ENCODE measurements at places on chromosomes 13 and 19.

GRCh38 chr13:73732350-73732749, 401.9 kb downstream of the KLF12 start:
- DNase-seq = no peak

- no peak for DNase-seq
Observed at GRCh38 chr13:112181336-112182067, 114.6 kb downstream of the SOX1 start.

- DNase-seq = no peak
Observed at GRCh38 chr19:56476093-56476492, 1.1 kb downstream of the ZNF667 start.

DNA sequence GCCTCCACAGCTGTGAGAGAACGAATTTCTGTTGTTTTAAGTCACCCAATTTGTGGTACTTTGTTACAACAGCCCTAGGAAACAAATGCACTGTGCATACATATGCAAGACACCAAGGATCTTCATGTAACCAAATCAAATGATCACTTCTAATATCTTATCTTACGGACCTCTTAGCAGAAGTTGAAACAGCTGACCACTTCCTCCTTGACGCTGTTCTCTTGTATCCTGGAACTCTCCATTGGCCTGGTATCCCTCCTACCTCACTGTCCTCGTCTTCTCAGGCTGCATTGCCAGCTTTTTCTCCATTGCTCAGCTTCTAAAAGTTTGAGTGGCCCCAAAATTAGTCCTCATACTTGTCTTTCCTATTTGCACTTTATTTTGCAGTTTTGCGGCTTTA, 200.4 kb downstream of the DLEU7 start:
- DNase-seq = no peak

DNA sequence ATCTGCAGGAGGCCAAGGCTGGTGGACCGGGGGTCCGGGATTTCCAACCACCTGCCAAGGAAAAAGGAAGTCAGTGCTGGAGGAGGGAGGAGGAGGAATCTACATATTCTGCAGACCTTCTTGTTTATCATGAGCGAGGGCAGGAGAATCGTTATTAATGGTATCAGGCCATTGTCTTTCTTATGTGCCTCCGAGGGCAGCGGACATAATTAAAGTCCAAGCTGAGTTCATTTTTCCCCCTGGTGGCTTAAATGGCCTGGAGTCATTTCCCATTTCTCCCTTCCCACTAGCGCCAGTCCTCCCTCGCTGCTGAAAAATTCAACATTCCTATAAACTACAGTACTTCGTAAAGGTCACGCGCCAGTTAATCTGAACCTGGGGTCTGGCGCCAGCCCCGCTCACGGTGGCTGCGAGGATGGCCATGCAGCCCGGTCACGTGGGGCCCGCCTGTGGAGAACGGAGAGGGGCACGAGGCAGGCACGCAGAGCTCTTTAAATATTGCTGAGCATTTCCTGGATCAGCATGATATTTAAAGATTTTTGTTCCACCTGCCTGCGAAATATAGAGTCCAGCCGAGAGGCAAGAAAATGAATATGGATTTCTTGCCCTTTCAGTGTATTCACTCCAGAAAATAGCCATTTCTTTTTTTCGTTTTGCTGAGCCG, 85.2 kb upstream of the PCDH8 start:
- no peak for DNase-seq

- DNase-seq = no peak
Observed at GRCh38 chr13:108407495-108407894, 138.0 kb downstream of the TNFSF13B start.

DNA sequence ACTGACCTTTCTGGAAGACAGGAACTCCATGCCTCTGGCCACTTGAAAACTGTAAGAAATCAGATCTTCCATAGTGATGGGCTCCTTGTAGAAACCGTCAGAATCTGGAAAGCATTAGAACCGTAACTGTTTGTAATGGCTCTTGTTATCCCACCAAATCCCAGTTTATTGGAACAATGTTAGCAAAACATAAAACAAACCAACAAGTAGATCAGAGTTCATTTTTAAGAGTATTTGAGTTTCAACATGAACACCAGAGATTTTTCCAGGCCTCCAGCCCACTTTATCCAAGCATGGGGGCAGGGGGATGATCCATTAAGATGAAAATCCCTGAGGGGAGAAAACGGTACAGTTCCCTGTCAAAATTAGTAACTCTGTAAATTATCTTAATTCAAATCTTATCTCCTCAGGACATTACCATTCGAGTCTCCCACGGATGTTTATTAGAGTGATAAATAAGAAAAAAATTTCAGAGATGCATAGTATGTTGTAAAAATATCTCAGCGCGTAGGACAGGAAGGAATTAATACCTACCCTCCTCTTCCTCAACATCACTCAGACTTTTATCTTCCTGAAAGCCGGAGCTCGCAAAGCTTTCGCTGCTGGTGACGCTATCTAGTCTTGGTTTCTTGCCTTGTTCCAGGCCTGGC, 172.5 kb downstream of the FLT1 start:
- DNase-seq = no peak

DNA sequence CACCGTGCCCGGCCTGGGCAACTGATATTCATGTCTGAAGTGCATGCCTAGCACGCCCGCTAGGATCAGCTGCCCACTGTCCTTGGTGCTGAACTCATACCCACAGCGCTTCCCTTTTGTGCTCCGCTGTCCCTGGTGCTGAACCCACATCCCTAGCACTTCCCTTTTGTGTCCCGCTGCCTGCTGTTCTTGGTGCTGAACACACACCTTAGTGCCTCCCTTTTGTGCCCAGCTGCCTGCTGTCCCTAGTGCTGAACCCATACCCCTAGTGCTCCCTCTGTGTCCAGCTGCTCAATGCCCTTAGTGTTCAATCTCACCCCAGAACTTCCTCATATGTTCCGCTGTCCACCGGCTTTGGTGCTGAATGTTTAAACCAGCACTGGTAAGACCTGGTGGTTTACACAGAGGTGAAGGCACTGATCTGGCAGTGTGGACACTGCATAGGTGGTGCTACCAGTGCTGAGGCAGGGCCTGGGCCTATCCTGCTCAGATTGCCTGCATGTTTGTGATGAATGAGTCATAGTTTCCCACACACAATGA, 26.3 kb upstream of the SIGLEC11 start:
- DNase-seq = peak; percentile 39

- no peak for DNase-seq
Observed at GRCh38 chr19:21588065-21588601, 82.7 kb downstream of the ZNF429 start.

DNA sequence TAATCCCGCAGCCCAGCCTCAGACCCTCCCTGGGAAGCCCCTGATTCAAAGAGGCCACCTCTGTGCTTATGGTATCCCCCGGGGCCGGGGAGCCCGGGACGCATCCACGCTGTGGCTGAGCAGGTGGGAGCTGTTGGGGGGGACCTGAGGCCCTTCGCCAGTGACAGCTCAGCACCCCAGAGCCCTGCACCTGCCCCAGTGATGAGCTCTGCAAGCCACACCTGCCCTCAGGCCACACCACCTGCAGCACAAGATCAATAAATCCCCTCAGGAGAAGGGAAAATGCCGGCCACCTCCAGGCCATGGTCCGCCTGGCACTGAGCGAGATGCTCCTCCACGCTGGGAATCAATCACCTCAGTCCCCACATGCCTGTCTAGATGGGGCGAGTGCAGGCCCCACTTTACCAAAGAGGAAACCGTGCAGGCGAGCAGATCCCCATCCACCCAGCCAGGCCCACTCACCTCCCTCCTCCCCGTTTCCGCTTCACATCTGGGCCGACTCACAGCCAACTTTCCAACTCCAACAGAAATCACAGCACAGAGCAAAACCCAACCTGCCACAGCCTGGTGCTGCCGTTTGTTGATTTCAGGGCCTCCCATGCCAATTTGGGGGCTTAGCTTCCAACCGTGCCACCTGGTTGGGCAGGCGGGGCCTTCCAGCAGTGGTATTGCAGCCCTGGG, 12.8 kb downstream of the MOB3A start:
- DNase-seq = no peak

DNA sequence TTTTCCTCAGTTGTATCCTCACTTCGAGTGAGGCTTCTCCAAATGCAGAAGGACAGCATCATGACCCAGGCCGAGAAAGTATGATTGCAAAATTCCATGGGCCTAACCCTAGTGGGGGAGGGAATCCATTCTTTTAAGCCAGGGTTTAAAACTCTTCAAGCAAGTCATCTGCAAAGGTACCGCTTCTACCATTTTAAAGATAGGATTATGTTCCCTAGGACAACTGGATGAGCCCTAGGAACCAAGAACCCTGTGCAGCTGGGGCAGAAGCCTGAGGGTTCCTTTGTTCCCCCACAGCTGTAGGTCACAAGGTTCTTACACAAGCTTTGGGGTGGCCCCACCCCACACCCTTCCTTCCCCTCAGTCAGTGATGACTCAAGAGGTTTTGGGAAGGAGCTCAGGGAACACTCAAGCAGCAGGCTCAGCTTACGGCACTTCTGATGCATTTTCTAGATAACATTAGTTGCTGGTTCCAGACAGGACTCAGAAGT, 13.5 kb downstream of the ARL11 start:
- peak; percentile 9 for DNase-seq

DNA sequence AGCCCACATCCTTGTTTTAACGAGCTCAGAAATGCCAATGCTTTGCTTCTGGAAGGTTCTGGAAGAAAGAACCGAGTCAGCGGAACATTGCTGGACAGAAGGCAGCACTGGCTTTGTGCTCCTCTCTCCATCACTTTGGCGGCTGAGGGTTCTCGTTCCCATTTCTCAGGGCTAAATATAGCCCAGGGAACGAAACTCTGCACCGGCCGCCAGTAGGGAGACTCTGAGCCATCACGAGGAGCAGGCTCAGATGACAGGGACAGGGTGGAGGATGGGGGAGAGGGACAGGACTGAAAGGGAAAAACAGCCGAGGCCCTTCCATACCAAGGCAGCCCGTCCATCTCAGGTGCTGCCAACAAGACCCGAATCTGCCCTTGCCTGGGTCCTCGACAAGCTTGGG, 166.4 kb downstream of the CACNA1A start:
- DNase-seq = peak; percentile 3

- no peak for DNase-seq
Observed at GRCh38 chr13:101712026-101712348, 259.5 kb downstream of the ITGBL1 start.

- no peak for DNase-seq
Observed at GRCh38 chr13:96003304-96003703, 49.9 kb downstream of the UGGT2 start.

GRCh38 chr13:46575818-46576221, 22.9 kb downstream of the LRCH1 start:
- DNase-seq = no peak

DNA sequence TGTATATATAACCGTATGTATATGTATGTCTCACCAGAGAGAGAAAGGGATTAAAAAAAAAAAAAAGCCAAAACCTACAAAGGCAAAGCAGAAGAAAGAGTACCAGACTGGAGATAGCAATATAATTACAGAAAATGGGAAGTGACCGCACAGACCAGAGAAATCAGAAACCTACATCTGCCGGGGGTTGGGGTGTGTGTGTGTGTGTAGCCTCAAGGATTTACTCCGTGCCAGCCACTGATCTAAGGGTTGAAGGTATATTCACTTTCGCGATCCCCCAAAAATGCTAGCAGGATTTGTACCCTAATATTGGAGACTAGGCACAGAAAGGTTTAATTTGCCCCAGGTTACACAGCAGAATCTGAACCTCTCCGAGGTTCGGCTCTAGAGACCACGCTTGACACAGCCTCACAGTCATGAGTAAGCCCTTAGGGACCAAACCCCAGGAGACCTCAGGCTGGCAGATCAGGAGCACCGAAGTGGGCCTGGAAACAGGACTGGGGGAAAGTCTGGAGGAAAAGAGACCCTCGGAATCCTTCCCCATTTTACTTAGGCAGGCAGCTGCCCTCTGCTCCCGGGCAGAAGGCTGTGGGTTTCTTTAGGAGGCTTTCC, 14.8 kb downstream of the ARL11 start:
- DNase-seq = no peak

DNA sequence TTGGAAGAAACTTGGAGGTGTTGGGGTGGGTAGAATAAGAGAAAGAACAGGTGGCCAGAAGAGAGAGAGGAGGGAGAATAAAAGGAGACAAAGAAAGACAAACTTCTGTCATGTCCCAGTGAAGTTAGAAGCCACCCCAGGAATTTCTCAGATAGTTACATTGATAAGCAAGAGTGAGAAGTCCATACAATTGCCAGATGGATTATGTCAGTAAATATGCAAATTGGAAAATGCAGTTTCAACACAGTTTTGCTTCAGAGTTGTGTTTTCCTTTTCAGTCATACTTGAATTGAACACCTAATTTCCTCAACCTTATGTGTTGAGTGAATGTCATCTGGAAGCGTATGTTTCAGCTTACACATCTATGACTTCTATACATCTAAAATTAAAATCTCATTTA, 139.2 kb downstream of the RXFP2 start:
- DNase-seq = no peak

- DNase-seq = no peak
Observed at GRCh38 chr19:33055718-33056117, 9.0 kb downstream of the RHPN2 start.

- no peak for DNase-seq
Observed at GRCh38 chr13:109101550-109102144, 472.2 kb downstream of the MYO16 start.

- DNase-seq = no peak
Observed at GRCh38 chr13:25463496-25463895, 91.7 kb downstream of the ATP8A2 start.

All from hippocampal formation (tissue), 2 donors.